NK-92 treated with Interleukin-12 subunit alpha and Interleukin-12 subunit beta, amount 100 ng/mL, for 24 hours (cell line): ENCODE measurements at places on chromosomes 6 and 20.

GRCh38 chr6:31729515-31729978 lies 448 bp upstream of the DDAH2 start:
- peak; percentile 56 for DNase-seq

DNA sequence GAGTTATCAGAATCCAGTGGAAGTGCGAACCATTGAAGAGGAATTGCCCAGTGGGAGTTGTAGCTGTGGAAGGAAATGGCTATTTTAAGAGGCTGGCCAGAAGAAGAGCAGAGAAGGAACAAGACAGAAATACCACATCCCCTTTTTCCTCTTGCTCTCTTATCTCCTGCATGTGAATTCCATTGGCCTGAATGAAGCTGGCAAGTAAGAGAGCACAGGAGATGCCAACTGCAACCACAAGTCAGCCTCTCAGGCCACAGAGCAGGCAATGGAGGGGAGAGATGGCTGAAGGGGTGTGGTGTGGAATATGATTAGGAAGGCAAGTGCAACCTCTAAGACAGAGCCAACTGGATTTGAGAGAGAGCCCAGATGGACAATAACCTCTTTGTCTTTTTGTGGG lies 362.7 kb upstream of the IMPG1 start:
- no peak for DNase-seq

- DNase-seq, result no peak
These were observed 60.1 kb downstream of the FUT9 start for GRCh38 chr6:96075826-96076225.

- no peak for DNase-seq
These were observed 256.5 kb downstream of the HACE1 start for GRCh38 chr6:104603108-104603745.

- DNase-seq, result no peak
These were observed 3.1 kb upstream of the UBE2J1 start for GRCh38 chr6:89355511-89356194.

DNA sequence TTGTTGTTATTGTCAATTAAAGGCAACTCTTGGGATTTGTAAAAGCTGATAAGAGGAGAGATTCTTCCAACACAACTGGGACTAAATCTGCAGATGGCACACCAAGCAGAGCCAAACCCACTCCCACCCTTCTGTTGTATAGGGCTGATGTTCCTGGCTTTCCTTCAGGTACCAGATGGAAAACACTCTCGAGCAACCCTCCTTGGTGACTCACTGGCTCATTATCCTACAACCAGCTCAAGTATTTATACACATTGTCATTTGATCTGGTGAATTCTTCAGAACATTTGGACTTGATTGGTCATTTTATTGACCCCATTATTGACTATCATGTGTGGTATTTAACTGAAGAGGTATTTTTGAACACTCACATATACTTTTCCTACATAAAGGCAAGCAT lies 190.3 kb upstream of the PCSK2 start:
- no peak for DNase-seq

DNA sequence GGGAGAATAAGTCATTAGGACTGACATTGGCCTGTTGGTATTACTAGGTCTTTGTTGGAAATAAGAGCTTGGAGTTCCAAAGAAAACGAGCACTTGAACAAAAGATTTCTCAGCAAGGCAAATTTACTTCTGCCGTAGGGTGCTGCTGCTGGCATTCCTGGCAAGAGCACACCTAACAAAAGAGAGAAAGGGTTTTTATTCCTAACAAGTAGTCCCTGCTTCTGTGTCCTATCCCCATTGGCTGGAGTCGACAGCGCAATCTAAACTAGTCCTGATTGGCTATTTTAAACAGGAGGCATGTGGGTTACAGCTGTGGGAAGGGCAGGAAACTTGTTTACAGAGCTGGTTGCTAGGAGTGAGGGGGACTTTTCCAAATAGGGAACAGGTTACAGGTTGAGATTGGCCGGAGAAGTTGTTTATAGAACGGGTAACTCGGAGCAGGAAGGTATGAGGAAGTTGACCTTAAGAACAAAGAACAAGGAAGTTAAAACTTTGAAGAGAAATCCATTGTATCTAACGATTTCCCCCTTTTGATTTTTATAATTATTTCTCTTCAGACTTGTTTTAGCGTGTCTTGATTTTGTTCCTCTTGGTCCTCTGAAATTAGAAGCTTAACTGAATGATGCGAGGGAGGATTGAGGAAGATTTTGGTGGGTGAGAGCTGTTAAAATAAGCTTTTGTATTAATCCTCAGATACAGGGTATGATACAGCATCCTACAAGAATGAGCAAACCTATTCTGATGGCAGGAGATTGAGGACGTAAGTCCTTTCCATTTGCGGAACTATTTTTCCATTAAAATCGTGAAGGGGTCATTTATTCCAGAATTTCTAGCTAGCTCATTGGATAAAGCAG lies 3.4 kb upstream of the ZNFX1 start:
- no peak for DNase-seq

DNA sequence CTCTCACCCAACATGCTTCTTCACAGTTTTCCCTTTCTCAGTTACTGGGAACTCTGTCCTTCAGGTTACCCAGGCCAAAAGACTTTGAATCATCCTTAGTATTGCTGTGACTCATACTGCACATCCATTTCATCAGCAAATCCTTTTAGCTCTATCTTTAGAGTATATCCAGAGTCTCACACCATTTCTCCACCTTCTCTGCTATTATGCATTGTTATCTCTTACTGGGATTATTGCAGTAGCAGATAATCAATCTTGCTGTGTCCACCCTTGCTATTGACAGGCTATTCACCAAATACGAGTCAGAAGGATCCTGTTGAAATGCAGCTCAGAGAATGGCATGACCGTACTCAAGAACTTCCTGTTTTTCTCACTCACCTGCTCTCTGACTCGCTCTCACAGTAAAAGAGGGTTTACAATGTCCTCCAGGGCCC lies 57.3 kb downstream of the BCKDHB start:
- DNase-seq, result no peak

DNA sequence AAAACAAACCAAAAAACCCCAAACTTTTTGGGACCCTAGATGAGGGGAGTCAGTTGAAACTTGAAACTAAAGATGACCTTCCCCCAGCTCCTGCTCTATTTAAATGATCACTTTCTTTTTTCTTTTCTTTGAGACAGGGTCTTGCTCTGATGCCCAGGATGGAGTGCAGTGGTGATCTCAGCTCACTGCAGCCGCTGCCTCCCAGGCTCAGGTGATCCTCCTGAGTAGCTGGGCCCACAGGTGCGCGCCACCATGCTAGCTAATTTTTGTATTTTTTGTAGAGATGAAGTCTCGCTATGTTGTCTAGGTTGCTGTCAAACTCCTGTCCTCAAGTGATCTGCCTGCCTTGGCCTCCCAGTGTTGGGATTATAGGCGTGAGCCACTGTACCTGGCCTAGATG lies 7.3 kb upstream of the DSP start:
- DNase-seq, result no peak

DNA sequence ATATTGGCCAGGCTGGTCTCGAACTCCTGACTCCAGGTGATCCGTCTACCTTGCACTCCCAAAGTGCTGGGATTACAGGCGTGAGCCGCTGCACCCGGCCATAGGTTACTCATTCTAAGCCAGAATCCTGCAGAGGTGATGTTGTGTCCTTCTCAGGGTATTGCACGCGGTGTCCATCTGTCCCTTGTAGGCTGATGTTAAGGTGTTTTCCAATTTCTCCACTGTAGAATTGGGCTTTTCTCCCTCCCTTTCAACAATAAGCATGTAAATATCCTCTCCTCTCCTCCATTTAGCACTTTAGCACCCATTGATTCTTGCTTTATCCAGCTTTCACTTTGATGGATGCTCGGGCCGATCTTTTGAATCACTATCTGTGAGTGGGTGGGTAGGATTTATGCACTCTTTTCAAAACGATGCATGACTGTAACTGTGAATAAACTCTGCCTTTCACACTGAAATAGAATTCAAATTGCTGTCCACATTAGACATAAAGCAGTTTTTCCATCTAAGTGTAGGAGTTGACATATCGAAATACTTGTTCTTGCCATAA lies 52.6 kb downstream of the ZBTB2 start:
- no peak for DNase-seq

GRCh38 chr6:77373955-77374354 lies 89.3 kb downstream of the HTR1B start:
- DNase-seq, result no peak

GRCh38 chr6:63941747-63942470 lies 306.3 kb downstream of the PHF3 start:
- DNase-seq, result no peak

DNA sequence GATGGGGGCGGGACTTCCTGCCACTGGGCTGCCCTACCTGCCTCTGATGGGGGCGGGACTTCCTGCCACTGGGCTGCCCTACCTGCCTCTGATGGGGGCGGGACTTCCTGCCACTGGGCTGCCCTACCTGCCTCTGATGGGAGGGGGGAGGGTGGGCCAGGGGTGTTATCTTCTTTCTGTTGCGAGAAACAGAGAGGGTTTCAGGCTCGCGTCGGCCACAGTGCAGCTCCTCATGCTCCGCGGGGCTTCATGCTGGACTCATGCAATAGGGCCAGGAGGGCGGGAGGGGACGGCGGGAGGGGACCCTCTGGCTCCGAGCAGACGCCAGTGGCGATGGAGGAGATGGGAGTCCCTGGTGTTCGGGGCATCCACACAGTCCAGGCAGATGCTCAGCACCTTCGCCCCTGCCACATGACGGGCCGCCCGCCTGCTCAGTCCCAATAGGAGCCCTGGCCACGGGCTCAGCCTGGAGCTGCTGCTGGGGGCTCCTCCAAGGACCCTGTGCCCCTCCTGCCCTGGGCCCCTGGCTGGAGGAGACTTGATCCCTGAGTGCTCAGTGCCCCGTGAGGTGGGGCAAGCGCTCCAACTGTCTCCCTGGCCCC lies 48.8 kb upstream of the CHRNA4 start:
- no peak for DNase-seq

- DNase-seq, result no peak
These were observed 11.2 kb upstream of the HDDC2 start for GRCh38 chr6:125312950-125313349.

- DNase-seq, result no peak
These were observed 131.8 kb upstream of the MLN start for GRCh38 chr6:33935439-33936080.

GRCh38 chr6:120473804-120474203 lies 860.5 kb downstream of the TBC1D32 start:
- DNase-seq, result no peak

DNA sequence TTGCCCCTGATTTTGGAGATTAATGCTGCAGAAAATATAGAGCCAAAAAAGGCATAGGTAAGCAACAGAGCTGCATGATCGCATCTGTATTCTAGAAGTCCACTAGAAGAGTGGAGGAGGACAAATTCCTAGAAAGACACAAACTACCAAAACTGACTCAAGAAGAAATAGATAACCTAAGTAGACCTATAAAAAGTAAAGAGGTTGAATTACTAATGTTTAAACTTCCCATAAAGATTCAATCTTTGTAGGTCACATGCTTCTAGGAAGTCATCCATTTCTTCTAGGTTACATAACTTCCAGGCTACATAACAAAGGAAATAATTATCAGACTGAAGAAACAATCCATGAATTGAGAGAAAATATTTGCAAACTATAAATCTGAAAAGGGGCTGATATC lies 84.4 kb downstream of the JPH2 start:
- no peak for DNase-seq

GRCh38 chr6:24943774-24944173 lies 8.0 kb upstream of the RIPOR2 start:
- no peak for DNase-seq

GRCh38 chr6:90425161-90425641 lies 128.6 kb upstream of the BACH2 start:
- DNase-seq, result no peak

DNA sequence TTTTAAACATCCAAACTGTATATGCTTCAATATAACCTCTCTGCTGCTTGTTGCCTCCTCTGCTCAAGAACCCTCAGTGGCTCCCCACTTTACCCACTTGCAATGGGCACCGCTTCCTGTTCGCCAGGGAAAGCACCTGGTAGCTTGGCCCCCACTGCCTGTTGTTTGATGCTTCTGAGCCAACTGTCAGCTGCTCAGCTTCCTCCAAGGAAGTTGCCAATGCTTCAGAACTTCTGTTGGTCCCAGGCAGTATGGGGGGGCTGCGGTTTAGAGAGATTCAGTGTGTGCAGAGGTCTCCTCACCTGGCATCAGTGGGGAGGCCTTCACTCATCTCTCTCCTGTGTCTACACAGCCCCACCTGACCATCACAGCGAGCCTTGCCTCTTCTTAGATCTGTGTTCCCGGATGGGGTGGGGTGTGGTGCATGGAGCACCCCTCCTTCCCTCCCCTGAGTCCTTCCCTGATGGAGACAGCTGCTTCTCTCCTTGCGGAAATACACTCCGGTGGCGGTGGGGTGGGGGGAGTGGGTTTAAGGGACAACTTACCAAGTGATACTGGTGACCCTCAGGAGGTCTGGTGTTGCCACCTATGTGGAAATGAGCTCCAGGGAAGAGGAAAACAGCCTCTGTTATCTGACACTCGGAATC lies 308.1 kb downstream of the CDH26 start:
- no peak for DNase-seq

- DNase-seq, result no peak
These were observed 11.3 kb downstream of the PPP1R3G start for GRCh38 chr6:5096482-5096881.

GRCh38 chr6:128686084-128686483 lies 165.7 kb upstream of the PTPRK start:
- no peak for DNase-seq

GRCh38 chr6:64630901-64631300 lies 995.3 kb downstream of the PHF3 start:
- DNase-seq, result no peak

DNA sequence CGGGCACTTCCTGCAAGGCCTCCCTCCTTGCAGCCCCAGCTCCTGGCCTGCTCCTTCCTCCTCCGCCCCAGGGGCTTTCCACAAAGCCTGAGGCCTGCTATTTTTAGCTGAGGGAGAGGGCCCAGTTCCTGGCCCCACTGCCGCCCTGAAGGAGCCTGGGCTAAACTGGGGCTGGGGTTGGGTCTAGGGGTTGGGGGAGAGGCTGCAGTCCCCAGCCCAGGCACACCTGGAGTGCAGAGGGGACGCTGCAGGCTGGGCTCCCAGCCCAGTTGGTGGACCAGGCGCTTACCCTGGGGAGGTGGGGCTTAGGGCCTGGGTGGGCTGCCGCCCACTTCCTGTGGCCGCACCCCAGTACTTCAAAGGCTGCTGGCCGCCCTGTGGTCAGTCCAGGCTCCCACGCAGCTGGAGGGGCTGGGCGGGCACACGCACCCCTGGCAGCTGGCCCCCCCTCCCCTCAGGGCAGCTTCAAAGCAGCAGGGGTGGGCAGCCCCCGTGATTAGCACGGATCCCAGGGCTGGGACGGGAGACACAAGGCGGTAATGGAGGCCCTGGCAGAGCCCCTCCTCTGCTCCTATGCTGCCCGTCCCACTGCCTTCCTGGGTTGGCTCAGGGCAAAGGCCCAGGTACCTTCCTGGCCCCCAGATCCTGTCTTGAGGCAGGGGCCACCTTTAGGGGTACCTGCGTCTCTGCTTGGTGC lies 7.1 kb upstream of the ABHD16B start:
- no peak for DNase-seq

DNA sequence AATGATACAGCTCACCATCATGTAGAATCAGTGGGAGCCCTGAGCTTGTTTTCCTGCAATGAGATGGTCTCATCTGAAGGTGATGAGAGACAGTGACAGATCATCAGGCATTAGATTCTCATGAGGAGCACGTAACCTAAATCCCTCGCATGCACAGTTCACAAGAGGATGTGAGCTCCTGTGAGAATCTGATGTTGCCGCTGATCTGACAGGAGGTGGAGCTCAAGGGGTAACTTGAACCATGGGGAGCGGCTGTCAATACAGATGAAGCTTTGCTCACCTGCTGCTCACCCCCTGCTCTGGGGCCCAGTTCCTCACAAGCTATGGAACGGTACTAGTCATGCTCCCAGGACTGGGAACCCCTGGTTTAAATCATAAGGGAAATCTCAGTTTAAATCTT lies 89.2 kb downstream of the THBS2 start:
- DNase-seq, result no peak
